ENCODE measurements at places on chromosomes 2 and 18.

- no peak for DNase-seq
Observed at GRCh38 chr2:46296216-46296839, 879 bp upstream of the EPAS1 start.

DNA sequence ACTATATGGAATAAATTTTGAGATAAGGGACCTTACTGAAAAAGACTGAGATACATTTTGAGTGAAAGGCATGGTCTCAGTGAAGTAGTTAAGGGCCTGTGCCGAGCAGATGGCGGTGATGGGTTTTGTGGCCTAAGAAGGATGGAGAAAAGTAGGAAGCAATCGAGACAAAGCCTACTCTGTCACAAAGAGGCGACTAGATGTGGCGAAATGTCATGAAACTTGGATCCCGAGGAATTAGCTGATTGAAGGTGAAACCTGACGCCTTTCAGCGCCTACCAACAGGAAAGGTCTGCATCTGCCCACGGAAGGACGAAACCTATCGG is 558 bp upstream of the CEP192 start:
- DNase-seq = no peak

DNA sequence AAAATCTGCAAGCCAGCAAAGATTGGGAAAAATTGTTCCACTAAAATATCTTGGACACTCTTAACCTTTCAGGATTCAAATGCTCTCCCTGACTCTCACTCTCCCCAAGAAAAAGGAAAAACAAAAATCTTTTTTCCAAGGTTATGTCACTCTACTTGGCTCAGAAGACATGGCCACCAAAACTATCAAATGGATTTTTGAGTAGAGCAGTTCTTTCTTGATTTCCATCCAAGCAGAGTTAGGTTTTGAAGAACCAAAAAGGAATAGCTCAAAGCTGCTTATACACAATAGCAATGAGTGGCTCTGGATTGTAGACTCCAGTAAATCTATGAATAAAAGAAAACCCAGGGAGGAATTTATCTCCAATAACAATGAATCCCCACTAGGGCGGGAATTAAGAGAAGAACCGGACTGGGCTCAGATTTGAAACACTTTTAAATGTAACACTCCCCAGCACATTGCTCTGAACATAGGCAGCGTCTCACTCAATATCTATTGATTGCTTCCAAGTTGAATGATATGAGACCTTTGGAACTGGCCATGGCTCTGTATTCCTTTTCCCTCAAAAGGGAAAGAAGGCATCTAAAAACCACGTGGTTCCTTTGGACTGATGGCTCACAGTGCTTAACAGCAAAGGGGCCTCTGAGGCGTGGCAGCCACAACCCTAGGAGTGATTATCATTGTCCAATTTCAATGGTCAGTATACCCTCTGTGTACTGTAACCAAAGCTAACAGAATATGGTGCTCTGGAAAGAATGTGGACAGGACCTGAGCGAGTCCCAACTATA is 68.3 kb downstream of the SPRED2 start:
- no peak for DNase-seq

GRCh38 chr2:189454009-189454408 is 12.7 kb downstream of the WDR75 start:
- no peak for DNase-seq

DNA sequence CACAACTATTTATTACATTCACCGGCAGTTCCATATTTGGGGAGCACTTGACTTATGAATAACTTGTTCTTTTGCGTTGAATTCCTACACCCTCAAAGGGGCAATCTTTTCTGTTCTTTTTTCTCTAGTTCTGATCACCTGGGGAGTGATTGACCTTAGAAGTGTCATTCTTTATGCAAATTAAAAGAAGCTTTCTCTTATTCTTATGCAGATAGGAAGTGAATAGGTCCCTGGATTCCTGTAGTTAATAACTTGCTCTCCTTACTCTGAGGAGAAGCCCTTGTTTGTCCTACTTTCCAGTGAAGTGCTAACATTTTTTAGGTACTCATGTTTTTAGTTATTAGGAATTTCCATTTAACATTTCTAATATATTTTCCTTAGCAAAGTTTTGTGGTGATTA is 569.8 kb upstream of the LRRTM1 start:
- no peak for DNase-seq

DNA sequence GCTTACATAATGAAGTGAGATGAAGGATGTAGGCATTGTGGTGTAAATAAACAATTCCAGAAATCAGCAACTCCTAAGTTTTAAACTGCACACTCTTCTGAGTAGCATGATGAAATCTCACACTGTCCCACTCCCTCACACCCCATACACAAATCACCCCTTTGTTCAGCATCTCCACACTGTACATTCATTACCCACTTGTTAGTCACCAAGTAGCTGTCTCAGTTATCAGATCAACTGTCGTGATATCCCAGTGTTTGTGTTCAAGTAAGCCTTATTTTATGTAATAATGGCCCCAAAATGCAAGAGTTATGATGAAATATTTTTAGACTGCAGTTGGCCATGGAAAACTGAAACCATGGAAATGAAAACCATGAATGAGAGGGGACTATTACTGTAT is 135.7 kb downstream of the GRB14 start:
- DNase-seq = no peak

DNA sequence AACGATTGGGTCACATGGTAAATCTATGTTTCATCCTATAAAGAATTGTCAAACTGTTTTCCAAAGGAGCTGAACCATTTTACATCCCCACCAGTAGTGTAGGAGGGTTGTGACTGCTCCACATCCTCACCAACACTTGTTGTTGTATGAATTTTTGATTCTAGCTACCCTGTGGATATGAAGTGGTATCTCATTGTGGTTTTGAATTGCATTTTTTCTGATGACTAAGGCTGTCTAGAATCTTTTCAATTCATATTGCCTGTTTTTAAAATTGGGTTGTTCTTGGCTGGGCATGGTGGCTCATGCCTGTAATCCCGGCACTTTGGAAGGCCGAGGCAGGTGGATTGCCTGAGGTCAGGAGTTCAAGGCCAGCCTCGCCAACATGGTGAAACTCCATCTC is 44.5 kb downstream of the TXNL1 start:
- no peak for DNase-seq

DNA sequence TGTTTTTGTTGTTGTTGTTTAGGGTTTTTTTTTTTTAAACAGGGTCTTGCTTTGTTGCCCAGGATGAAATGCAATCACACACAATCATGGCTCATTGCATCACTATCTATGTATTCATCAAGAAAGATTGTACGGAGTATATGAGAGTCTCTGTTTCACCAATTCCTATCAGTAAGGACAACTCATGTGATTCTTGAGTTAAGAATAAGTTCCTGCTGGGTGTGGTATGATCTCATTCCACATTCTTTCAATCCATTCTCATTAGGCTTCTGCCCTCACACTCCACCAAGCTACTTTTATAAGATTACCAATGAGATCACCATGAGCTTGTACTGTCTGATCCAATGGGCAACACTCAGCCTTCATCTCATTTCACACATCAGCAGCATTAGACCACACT is 9.1 kb upstream of the AP1S3 start:
- no peak for DNase-seq

- no peak for DNase-seq
Observed at GRCh38 chr18:23721696-23722480, 32.6 kb downstream of the LAMA3 start.

DNA sequence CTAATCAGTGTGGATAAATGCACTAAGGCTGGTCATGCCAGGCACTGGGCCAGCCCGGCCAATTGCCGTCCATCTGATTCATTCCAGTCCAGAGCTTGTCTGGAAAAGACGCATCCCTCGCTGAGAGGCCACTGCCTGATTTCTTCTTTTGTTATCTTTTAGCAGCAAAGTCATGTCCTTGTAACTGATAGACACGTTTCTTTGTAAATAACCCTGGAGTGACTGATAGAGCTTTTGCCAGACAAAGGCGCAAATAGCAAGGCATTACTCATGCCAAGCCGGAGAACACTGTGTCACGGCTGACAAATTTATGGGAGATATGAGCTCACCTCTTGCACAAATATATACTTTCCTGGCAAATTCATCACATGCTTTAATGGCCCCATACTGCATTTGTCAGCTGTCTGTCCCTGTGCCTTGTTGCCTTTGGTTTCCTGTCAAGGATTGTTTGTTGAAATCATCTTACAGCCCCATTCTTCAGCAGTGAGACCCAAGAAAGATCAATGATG is 164.4 kb downstream of the ETAA1 start:
- DNase-seq = no peak

- DNase-seq = no peak
Observed at GRCh38 chr2:6103949-6104348, 411.8 kb downstream of the SOX11 start.

DNA sequence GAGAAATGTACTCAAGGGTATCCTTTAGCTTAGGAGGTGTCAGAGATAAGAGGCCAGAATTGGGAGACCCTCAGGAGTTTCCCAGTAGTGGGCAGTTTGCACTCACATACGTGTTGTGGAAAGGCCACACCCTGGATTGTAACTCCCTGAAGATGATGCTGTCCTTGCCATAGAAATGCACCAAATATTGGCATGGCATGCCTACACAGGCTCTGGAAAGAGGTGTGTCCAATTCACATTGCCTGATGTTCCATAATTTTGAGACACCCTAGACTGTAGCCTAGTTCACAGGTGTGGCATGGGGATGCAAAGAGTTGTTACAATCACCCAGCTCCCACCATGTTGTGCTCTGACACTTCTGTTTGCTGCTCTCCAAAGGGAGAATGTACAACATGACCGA is 271.9 kb downstream of the CCDC85A start:
- DNase-seq = no peak

DNA sequence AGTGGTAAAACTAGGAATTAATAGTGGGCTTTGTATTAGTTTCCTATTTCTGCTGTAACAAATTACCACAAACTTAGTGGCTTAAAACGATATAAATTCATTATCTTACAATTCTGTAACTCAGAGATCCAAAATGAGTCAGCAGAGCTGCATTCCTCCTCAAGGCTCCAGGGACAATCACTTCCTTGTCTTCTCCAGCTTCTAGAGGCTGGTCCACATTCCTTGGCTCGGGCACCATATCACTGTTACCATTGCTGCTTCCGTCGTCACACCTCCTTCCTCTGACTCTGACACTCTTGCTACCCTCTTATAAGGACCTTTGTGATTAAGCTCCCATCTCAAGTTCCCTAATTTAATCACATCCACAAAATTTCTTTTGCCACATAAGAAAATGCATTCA is 567.8 kb upstream of the KLHL29 start:
- DNase-seq = no peak

DNA sequence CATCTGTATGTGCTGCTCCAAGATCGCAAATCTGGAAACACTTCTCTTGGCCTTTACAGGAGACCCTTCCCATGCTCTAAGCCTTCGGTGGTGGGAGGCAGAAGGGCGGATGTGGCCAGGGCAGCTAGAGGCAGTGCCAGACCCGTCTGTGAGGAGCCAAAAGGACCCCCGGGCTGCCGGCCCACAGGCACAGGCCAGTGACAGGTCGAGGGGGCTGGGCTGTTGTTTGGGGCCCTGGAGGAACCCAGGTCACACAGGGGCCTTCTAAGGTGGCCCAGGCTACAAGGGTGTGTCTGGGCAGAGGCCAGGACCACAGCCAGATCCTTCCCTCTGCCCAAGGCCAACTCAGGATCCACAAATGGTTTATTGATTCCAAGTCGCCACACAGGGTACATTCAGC is 49.4 kb downstream of the SLC66A2 start:
- no peak for DNase-seq

DNA sequence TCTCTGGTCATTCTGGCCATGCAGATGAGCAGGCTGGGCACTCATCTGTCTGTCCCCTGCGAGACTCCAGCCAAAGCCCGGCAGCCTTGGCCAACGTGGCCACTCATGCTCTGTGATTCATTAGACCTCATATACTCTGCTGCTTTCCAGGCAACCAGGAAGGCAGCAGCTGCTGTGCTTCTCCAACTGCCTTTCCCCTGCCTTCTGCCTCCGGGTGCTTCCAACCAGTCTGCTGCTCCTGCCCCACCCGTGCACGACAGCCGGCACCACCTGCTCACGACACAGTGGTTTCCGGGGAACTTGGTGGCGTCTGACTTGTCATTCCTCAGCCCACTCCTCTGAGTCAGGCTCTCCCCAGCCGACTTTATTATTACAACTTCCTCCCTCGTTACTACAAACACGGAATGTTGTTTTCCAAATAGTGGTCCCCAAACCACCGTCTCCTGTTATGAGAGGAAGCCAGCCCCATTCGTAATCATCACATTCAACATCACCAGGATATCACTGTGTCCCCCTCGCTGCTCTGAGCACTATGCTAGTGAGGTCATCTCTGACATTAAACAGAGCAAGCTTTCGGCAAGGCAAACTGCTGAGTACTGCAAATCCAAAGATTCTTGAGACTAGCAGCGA is 392.4 kb downstream of the ALK start:
- DNase-seq = no peak

- DNase-seq = no peak
Observed at GRCh38 chr2:29817801-29818680, 103.3 kb downstream of the ALK start.

GRCh38 chr2:108167699-108168098 is 72.1 kb upstream of the SULT1C3 start:
- DNase-seq = no peak

DNA sequence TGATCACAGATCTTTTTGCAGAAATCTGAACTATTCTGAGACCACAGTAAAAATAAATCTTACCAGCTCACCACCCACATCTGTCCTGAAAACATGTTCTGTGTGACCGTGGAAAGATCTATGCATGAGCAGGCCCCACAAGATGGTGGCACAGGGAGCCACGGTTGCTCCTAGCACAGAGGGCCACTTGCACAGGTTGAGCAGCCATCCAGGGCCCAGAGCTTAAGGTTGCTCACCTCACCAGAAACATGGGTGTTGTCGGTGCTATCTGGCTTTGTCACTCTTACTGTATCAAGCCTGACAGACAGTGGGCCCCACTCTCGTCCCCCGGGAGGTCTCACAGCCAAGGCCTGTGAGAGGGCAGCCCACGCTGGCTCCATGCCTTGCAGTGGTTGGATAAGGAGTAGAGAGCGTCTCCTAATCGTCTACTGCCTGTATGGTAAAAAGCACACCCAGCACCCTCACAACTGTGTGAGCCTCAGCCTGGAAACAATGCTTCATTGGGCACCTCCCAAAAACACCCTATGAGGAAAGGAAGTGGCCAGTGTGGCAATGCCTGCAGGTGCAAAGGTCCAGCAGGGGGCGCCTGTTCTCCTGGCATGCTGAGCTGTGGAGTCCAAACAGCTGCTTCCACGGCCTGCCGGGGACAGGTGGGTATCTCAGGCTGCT is 19.6 kb downstream of the TUBB6 start:
- peak; percentile 52 for DNase-seq

GRCh38 chr2:231413921-231414476 is 18.5 kb downstream of the B3GNT7 start:
- no peak for DNase-seq

- no peak for DNase-seq
Observed at GRCh38 chr18:62614494-62614893, 91.7 kb downstream of the ZCCHC2 start.

- DNase-seq = no peak
Observed at GRCh38 chr2:37201208-37201607, 4.9 kb downstream of the CEBPZOS start.

- DNase-seq = no peak
Observed at GRCh38 chr2:104412384-104412783, 441.5 kb upstream of the POU3F3 start.

- DNase-seq = no peak
Observed at GRCh38 chr2:230170532-230170931, 49.3 kb downstream of the SP110 start.

- no peak for DNase-seq
Observed at GRCh38 chr2:126879348-126880298, 19.1 kb upstream of the TEX51 start.

- no peak for DNase-seq
Observed at GRCh38 chr2:174344716-174345461, 10.1 kb downstream of the SP9 start.
